ENCODE measurements at places on chromosomes 2 and 18.

GRCh38 chr2:140177086-140177485 lies 1396.9 kb upstream of the NXPH2 start:
- DNase-seq, result no peak

DNA sequence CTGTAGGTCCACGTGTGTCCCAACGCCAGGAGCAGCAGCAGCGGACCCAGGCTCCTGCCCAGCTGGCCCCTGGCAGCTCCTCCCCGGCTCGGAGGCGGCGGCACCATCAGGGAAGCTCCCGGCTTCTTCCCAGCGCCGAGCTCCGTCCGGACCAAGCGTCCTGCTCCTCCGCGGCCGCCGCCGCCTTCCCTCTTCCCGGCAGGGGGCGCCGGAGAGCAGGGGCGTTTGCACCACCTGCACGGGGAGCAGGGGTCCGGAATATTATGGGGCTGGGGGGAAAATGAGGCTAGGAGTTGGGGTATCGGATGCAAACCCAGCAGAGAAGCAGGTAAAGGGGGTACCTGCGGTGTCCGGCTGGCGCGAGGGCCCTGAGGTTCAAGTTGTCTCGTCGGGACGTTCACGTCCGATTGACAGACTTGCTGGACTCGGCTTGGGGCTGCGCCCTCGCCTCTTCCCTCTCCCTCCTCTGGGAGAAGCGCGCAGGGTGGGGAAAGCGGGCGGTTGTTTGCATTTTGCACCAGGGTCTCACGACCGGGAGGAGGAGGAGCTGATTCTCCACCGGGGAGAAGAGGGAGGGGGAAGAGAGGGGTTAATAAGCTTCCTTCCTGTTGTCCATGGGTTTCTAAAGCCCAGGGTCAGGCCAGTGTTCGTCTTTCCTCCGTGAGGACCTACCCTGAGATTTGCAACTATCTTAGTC lies at the start of gene CCBE1:
Gene CCBE1, minus strand, starts transcription at position 188 of the 697 bp plus-strand sequence.
- DNase-seq, result peak; percentile 80

DNA sequence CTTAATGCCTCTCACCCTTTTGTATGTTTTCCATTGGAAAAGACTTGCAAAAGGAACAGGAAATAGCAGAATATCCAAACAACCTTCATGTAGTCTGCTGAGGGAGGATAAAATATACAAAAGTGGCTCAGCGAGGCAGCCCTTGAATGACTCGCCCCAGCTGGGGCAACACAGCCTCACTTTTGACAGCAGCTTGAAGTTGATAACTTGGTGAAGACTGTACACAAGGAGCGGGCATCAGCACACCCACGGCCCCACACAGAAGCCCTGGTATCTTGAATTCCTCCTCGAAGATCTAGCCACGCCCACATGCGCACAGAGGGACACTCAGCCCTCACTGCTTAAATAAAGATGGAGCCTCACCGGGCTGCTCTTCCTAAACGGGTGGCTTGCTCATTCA lies 161.0 kb downstream of the IRS1 start:
- no peak for DNase-seq

DNA sequence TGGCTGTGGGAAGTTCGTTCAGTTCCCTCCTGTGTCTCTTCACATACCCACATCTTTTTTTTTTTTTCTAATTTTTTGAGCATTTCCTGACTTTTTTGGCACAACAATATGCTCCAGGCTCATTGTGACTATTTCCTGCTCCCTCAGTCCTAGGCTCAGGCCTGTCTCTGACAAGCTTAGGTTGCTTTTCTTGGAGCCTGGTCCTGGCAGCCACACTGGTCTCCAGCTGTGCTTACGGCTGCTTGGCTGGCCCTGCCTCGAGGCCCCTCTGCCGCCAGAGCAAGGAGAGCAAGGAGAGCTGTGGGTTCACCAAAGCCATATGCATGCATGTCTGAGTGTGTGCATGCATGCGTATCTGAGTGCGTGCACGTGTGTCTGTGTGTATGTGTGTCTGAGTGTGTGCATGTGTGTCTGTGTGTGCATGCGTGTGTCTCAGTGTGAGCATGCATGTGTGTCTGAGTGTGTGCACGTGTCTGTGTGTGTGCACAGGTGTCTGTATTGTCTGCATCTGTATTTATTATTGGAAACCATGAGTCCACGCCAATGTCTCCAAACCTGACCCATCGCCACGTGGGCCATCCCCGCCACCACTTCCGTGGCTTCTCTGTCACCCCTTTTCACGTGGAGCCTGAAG lies 766.1 kb upstream of the SALL3 start:
- no peak for DNase-seq

DNA sequence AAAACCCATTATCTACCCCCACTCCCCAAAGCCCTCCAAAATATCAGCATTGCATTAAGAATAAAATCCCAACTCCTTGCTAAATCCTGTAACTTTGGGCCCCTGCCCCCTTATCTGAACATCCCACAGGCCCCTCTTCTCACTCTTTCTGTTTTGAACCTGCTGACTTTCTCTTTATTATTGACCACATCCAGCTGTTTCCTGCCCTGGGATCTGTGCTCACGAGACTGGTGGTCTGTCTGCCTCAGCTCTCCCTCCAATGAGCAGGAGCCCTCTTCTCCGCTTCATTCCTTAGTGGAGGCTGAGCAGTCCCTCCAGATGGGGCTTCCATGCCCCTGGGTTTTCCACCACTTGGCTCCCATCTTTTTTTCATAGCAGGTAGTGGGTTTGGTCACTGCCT lies 116.9 kb downstream of the ACKR3 start:
- no peak for DNase-seq

DNA sequence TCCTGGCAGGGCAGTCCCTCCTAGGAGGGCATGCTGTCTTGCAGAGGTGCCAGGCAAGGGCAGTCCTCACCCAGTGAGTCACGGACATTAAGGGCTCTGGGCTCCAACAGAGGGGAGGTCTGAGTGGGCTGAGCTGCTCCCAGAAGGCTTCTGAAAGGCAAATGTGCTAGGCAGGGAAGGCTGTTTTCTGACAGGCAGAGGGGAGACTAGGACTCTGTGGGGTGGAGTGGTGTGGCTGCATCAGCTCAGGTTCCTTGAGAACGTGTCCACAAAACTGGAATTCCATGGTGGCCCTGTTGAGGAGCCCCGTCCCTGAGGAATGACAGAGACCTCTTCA lies 283.5 kb downstream of the MYCN start:
- no peak for DNase-seq

DNA sequence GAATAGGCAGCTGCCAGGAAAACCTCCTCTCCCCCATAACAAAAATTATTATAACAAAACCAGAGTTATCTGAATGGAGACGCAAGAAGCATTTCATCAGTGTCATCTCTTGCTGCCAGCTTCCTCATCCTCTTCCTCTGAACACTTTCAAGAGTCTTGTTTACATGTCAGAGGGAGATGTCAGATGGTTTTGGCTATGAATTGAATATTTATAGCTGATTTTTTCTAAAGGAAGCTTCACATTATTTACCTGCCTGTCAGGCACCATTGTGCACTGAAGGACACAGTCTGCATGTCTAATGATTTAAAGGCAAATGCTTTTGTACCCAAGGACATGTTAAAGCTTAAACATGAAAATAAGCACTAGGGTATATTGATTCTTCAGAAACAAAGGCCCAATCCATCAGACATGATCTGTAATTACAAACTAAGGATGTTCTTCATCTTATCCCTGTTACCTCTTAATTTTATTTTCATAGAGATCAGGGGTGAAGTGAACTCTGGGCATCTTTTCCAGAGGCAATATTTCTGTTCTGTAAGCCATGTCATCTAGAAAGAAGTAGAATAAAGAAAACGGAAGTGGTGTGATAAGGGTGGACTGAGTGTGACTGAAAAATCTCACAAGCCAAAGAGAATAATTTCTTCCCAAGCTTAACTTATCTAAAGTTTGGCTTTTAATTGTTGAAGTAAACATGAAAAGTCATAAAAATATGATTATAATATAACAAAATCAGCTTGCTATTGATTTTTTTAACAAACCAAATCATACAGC lies 168.7 kb downstream of the ANKRD44 start:
- no peak for DNase-seq

GRCh38 chr18:456361-457139 lies 44.0 kb downstream of the COLEC12 start:
- DNase-seq, result peak; percentile 67

DNA sequence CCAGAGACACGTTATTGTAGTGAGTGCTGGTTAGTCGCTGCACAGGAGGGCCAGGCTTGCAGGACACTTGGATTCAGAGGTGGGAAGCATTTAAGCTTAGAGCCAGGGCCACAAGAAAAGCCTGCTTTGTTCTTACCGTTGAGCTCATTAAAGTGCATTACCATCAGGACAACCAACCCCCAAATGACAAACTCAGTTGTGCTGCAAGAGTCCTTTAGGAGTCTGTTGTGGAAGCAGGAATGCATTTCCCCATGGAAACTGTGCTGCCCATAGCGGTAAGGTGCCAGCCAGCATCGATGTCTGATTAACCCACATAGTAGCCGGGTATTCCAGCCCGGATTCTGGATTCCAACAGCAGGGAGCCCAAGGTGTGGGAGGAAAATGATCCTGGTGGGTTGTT lies 23.4 kb upstream of the REEP1 start:
- no peak for DNase-seq

DNA sequence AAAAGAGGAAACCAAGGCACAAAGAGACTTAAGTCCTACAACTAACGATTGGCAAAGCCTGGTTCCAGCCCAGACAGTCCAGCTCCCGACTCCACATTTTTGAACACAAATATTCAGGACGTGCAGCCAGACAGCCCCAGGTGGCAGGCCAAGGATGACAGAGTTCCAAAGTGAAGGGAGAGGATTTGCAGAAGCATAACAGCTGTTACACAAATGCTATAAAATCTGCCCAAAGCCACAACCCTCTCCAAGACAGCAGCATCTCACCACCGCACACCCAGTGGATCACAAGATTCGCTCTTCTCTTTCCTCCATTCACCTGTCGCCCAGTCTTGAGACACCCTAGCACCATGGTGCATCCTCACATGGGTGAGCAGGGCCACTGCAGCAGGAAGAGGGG lies 227.1 kb upstream of the ID2 start:
- no peak for DNase-seq

DNA sequence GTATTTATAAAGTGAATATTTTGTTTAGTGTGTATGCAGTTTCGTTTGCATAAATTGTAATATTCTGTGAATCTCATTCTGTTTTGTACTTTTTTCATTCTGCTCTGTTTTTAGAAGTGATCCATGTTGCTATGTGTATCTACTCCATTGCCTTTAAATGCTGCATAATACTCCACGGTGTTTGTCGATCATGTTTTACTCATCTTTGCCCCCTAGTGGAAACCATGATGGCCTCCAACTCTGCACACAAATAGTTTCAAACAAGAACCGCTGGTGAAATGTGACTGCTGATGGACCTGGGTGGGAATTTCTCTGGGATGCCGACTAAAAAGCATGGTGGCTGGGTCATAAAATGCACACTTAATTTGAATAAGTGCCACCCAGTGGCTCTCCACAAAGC lies 32.0 kb upstream of the SKOR2 start:
- DNase-seq, result no peak
